Activated CD4-positive, alpha-beta T cell treated with anti-CD3 and anti-CD28 coated beads for 36 hours (primary cell): ENCODE measurements at places on chromosomes 6 and 20. TPM values are rescaled to one million over a fixed set of nuclear protein-coding genes. Genes with fewer than 3 reads are reported as not detected.
A peak's percentile ranks its signal among the peaks of the same experiment; 100 is the strongest.

DNA sequence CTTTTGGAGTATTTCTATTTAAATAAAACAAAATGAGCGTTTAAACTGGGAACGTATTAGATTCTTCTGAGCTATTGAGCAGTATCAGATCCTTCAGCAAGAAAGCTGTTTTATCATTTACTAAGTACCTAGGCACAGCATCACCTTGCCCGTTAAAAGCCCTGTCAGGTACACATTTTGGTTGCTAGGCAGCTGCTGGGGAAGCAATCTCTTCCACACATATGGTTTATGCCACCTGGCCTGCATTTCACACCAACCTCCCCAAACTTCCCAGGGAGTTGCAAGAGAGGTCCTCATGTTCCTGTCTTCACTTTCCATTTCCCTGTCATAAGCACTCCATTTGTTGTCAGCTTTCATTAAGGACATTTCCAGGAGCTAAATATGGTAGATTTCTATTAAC, 400.1 kb downstream of the PLCB1 start:
- no peaks in the 10 kb centered on the region for H3K4me1 ChIP-seq
- H3K4me3 ChIP-seq, result no peak overlapping the region
- H3K27me3 ChIP-seq, result no peaks in the 10 kb centered on the region
- H3K36me3 ChIP-seq, result no peaks in the 10 kb centered on the region

GRCh38 chr20:57656252-57656820, 36.1 kb upstream of the ZBP1 start:
- H3K27me3 ChIP-seq, result no peaks in the 10 kb centered on the region
- H3K27ac ChIP-seq, result no peak overlapping the region
- H3K4me1 ChIP-seq, result peaks cover 20% of the 10 kb centered on the region
- H3K36me3 ChIP-seq, result no peaks in the 10 kb centered on the region
- no peak overlapping the region for H3K4me3 ChIP-seq

GRCh38 chr20:1950836-1951235, 43.0 kb downstream of the PDYN start:
- H3K27me3 ChIP-seq, result peaks cover 21% of the 10 kb centered on the region
- no peak for DNase-seq
- H3K27ac ChIP-seq, result no peak overlapping the region
- H3K4me3 ChIP-seq, result no peak overlapping the region
- H3K36me3 ChIP-seq, result no peaks in the 10 kb centered on the region

GRCh38 chr6:35312807-35313206, 15.2 kb downstream of the DEF6 start:
- H3K4me1 ChIP-seq, result peaks cover 79% of the 10 kb centered on the region
- peak overlapping the region; percentile 5 for H3K4me3 ChIP-seq
- peak overlapping the region; percentile 96 for H3K27ac ChIP-seq
- H3K27me3 ChIP-seq, result no peaks in the 10 kb centered on the region

DNA sequence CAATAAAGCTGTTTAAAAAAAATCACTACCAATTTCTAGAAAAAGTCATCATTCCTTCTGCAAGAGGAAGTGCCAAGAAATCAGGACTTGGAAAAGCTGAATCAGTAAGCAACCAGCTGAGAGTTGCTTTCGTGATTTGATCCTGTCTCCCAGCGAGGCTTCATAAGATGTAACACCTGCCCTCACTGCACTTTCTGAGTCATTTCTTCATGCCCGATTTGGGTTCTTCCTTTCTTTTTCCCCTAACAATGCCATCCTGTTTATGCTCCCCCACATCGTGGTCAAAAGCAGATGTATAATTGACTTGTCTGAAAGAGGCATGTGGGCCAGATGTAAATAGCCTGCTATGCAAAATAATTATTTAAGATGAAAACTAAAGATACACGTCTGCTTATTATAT, 52.1 kb downstream of the RIPOR2 start:
- peak overlapping the region; percentile 72 for H3K4me3 ChIP-seq
- peak; percentile 69 for DNase-seq
- peak overlapping the region; percentile 100 for H3K27ac ChIP-seq
- no peaks in the 10 kb centered on the region for H3K27me3 ChIP-seq
- peaks cover 38% of the 10 kb centered on the region for H3K36me3 ChIP-seq
- H3K4me1 ChIP-seq, result peaks cover 88% of the 10 kb centered on the region

GRCh38 chr20:23298926-23299672, 51.5 kb upstream of the NXT1 start:
- DNase-seq, result no peak
- no peaks in the 10 kb centered on the region for H3K27me3 ChIP-seq
- H3K36me3 ChIP-seq, result no peaks in the 10 kb centered on the region
- H3K4me1 ChIP-seq, result no peaks in the 10 kb centered on the region
- no peak overlapping the region for H3K4me3 ChIP-seq

DNA sequence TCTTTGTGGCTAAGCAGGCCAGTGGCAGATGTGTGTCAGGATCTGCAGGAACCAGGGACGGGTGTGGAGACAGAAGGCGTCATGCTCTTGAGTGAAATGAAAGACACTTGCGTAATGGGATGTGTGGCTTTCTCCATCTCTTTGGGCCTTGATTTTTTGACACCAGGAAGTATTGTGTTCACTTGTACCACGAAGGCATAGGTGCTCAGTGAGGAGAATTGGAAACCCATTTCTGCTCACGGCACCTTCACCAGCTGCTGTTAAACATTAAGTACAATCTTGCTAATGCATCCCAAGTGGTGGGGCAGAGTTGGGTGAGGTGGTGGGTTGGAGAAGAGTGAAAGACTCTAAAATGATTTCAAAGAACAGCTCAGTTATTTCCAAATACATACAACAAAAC, 30.0 kb downstream of the GJA10 start:
- peaks cover 19% of the 10 kb centered on the region for H3K36me3 ChIP-seq
- H3K27ac ChIP-seq, result no peak overlapping the region
- no peaks in the 10 kb centered on the region for H3K27me3 ChIP-seq
- no peak overlapping the region for H3K4me3 ChIP-seq
- peaks cover 31% of the 10 kb centered on the region for H3K4me1 ChIP-seq
- no peak for DNase-seq

GRCh38 chr6:43910638-43911353, 140.8 kb downstream of the VEGFA start:
- no peak overlapping the region for H3K4me3 ChIP-seq
- no peaks in the 10 kb centered on the region for H3K4me1 ChIP-seq
- no peaks in the 10 kb centered on the region for H3K36me3 ChIP-seq
- peaks cover 2% of the 10 kb centered on the region for H3K27me3 ChIP-seq
- no peak overlapping the region for H3K27ac ChIP-seq

DNA sequence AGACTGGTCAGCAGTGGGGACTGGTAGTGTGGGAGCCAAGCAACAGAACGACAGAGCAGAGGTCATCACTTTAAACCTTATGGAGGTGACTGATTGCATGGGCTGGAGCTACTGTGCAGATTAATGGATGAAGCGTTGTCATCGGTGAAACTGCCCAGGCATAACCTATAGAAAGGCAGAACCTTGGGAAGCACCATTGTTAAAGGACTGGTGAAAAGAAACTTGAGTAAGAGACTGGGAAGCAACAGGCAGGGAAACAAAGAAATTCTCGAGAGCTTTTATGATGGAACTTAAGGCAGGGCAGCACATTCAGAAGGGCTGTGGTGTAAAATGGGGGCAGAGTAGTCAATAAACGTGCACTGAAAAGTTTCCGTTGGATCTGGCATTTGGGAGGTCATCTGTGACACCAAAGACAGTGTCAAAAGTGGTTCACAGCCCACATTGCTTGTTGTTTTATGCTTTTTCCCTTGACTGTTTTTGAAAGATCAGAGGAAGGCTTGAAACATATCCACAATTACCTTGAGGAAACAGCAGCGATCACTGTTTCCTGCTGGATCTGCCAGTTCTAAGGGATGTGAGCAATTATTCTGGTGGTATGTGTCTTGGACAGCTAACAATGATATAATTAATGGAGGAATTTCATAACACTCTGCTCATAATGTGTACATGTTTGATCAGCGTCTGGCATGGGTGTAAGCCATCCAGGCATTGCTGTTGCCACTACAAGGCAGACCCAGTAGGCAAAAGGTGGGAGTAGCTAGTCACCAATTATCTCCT, 62.7 kb downstream of the LRRC1 start:
- DNase-seq, result no peak
- no peaks in the 10 kb centered on the region for H3K36me3 ChIP-seq
- H3K27me3 ChIP-seq, result no peaks in the 10 kb centered on the region
- no peak overlapping the region for H3K4me3 ChIP-seq
- no peak overlapping the region for H3K27ac ChIP-seq
- H3K4me1 ChIP-seq, result peaks cover 13% of the 10 kb centered on the region

DNA sequence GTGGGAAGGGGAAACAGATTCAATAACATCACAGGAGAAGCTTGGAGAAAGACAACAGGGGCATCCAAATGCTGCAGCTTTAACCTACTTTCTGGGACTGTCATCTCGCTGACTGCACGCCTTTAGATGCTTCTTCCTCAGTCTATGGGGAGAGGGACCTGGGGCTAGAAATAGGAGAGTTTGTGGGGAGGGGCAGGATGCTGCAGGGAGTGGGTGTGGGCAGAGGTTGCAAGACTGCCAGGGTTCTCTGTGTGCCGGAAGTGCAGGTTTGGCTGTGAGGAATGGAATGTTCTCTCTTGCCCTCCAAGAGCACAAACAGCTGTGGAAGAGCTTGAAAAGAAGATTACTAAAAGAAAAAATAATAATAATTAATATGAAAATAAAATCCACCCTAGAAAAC, 93.2 kb downstream of the FOXO3 start:
- no peaks in the 10 kb centered on the region for H3K36me3 ChIP-seq
- H3K27me3 ChIP-seq, result no peaks in the 10 kb centered on the region
- H3K27ac ChIP-seq, result no peak overlapping the region
- DNase-seq, result peak; percentile 13
- H3K4me1 ChIP-seq, result peaks cover 15% of the 10 kb centered on the region

DNA sequence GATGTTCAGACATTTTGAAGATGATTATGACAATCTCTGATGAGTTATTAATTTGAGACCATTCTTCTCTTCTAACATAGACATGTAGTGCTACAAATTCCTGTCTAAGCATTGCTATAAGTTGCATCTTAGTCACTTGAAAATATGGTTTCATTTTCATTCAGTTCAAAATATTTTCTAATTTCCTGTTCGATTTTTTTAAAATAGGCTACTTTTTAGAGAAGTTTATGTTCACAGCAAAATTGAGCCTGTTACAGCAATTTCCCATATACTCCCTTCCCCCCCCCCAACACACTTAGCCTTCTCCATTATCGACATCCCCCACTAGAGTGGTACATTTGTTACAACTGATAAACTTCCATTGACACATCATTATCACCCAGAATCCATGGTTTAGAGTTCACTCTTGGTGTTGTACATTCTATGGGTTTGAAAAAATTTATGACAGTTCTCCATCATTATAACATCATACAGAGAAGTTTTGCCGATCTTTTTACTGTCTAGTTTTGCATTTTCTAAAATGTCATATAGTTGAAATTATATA, 31.2 kb downstream of the PLAGL1 start:
- H3K27ac ChIP-seq, result no peak overlapping the region
- no peaks in the 10 kb centered on the region for H3K36me3 ChIP-seq
- peaks cover 2% of the 10 kb centered on the region for H3K4me1 ChIP-seq
- H3K4me3 ChIP-seq, result no peak overlapping the region
- DNase-seq, result no peak

GRCh38 chr6:168498161-168498843, 57.3 kb downstream of the SMOC2 start:
- H3K27ac ChIP-seq, result no peak overlapping the region
- H3K4me1 ChIP-seq, result no peaks in the 10 kb centered on the region
- no peaks in the 10 kb centered on the region for H3K36me3 ChIP-seq
- no peaks in the 10 kb centered on the region for H3K27me3 ChIP-seq

DNA sequence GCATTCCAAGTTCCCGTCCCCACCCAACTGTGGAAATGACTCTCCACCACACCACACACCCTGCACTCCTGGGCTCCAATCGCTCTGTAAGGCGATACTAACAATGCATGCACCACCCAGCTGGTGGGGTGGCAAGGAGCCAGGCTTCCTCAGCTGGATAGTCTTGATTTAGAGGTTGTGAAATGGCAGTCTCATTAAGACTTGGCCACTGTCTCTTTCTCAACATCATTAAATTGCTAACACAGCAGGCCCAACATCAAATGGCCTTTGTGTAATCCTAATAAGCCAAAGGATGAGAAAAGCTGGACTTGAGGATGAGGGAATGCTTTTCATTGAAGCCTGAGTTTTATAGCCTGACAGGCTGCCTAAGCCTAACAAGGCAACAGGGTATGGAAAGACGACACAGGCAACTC, 223.7 kb downstream of the GMDS start:
- peaks cover 19% of the 10 kb centered on the region for H3K4me1 ChIP-seq
- no peak overlapping the region for H3K27ac ChIP-seq
- no peak overlapping the region for H3K4me3 ChIP-seq
- peaks cover 2% of the 10 kb centered on the region for H3K27me3 ChIP-seq
- no peak for DNase-seq

DNA sequence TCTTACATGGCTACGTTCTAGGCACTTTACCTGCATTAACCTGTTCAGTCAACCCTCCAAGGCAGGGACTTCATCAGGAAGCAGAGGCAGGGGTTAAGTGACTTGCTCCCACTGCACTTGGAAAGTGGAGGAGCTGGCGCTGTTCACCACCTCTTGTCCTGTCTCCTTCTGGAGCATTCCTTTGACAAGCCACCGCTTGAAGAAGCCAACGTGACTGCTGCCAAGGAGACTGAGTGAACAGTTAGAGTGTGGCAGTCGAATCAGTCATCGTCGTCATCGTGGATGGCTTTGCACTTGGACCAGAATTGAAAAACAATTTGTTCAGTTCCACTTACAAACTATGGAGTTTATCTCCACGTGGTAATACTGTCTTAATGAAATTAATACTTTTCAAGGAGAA, 60.9 kb downstream of the TULP4 start:
- no peaks in the 10 kb centered on the region for H3K36me3 ChIP-seq
- DNase-seq, result no peak
- H3K4me3 ChIP-seq, result no peak overlapping the region
- H3K27ac ChIP-seq, result no peak overlapping the region

GRCh38 chr20:20084296-20084752, 32.0 kb downstream of the CFAP61 start:
- H3K27ac ChIP-seq, result no peak overlapping the region
- H3K4me3 ChIP-seq, result no peak overlapping the region
- peaks cover 8% of the 10 kb centered on the region for H3K27me3 ChIP-seq
- no peaks in the 10 kb centered on the region for H3K36me3 ChIP-seq

DNA sequence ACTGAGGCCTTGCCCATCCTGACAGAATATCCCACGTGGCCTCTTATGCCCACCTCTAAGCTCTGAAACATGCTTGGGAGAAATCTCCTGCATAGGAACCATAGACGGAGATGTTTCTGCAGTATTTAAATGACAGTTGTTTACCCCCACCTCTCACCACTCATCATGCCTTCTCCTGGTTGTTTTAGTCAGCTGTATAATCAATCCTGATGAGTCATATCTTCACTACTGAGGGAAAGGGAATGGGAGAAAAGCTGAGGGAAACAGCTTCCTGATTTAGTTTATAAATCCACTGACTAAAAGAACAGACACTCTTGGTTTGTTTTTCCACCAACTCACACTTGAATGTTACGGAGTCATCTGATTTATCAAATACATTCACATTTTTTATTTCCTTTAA, 113.2 kb upstream of the TENT5A start:
- H3K36me3 ChIP-seq, result no peaks in the 10 kb centered on the region
- no peak for DNase-seq
- H3K4me3 ChIP-seq, result no peak overlapping the region
- no peaks in the 10 kb centered on the region for H3K4me1 ChIP-seq
- H3K27me3 ChIP-seq, result no peaks in the 10 kb centered on the region

- DNase-seq, result no peak
- no peaks in the 10 kb centered on the region for H3K36me3 ChIP-seq
- peaks cover 7% of the 10 kb centered on the region for H3K4me1 ChIP-seq
- H3K27me3 ChIP-seq, result peaks cover 49% of the 10 kb centered on the region
- no peak overlapping the region for H3K27ac ChIP-seq
Measured at GRCh38 chr6:105137388-105137787, 42.4 kb downstream of the POPDC3 start.

Gene IFNGR1
- 19.3 TPM for total RNA-seq

Gene RAB23
- total RNA-seq, result 1.4 TPM

Gene HAO1
- total RNA-seq, result not detected

Gene PPDPF
- 119 TPM for total RNA-seq

Gene AGER
- 24.4 TPM for total RNA-seq
